ENCODE measurements at places on chromosomes 7 and 10. TPM values are rescaled to one million over a fixed set of nuclear protein-coding genes. Genes with fewer than 3 reads are reported as not detected.

- DNase-seq, result no peak
Measured at GRCh38 chr10:72851509-72851908, 42.0 kb upstream of the OIT3 start.

GRCh38 chr10:33617381-33618080, 283.1 kb upstream of the NRP1 start:
- DNase-seq, result no peak

GRCh38 chr7:10618953-10619352, 354.7 kb upstream of the PHF14 start:
- peak; percentile 16 for DNase-seq

GRCh38 chr7:33845991-33846509, 59.3 kb upstream of the BMPER start:
- no peak for DNase-seq

DNA sequence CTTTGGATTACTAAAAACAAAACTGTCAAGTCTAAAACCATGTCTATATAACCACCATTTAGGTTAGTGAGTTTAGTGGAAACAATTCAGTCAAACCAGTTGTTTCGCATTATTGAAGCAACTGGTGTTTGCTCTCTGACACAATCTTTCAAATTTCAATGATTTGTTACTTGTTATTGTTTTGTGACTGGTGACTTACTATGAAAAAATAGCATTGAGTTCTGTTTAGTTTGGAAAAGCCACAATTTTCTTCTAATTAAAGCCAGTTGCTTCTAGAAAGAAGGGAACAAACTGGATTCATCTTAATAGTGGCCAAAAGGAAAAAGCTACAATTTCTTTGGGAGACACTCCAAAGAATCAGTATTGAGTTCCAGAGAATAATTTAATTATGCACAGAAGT, 30.4 kb downstream of the LAMB4 start:
- no peak for DNase-seq

GRCh38 chr7:155643804-155644177, 670 bp upstream of the RBM33 start:
- DNase-seq, result no peak

GRCh38 chr10:79380125-79380945, 33.1 kb downstream of the PPIF start:
- DNase-seq, result no peak

DNA sequence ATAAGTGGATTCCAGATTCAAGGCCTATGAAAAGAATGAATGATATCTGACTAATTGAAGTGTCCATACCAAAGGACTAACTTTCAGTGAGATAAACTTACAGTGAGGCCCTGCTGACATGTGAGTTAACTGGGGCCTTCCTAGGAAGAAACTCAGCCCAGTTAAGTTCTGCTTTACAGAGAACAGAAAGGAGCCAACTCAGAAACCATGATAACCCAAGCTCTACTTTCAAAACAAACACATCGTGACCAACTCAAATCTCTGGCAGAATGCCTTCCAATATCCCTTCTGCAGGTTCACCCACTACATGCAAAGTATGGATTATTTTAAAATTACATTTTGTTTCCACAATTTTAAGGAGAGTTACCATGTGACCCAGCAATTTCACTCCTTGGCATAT, 75.8 kb upstream of the MRLN start:
- DNase-seq, result no peak

GRCh38 chr10:110423650-110424049, 74.1 kb upstream of the DUSP5 start:
- DNase-seq, result no peak

GRCh38 chr10:128437786-128438345, 311.6 kb upstream of the MKI67 start:
- no peak for DNase-seq

DNA sequence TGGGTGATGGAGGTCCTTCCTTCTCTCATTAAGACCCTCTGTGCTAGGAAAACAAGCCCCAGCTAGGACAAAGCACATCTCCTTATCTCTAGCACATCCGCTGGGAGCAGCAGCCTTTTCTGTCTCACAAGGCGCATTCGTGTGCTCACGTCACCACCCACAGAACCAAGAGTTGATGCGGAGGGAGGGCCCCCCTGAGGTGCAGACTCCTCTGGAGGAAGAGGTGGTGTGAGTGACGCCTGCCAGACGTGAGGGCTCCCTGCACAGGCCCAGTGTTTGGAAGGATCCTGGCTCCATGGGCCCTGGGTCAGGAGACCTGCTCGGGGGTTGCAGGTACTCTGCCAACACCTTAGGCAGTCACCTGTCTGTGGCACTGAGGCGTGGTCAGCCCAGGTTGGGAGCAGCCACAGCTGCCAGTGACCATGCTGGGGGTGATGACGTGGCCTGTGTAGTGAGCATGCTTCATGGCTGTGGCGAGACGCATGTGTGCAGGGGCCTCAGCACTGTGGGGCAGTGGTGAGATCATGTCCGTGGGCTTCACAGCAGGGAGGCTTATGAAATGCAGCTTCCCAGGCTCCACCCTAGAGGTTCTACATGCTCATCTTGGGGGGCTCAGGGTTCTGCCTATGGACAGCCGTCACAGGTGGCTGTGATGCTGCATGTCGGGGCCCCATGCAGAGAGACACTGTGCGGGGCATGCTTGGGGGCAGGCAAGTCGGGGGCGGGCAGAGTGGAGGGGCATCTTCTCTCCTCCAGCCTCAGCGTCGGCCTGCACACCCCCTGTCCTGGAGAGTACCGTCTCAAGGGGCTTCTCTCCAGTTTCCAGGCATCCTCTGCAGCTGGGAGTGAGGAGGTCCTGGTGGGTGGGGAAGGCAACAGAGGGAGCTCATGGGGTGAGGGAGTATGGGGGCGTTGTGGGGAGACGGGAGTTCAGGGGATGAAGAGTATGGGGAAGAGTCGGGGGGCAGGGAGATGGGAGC, 56.2 kb upstream of the DPYSL4 start:
- no peak for DNase-seq

DNA sequence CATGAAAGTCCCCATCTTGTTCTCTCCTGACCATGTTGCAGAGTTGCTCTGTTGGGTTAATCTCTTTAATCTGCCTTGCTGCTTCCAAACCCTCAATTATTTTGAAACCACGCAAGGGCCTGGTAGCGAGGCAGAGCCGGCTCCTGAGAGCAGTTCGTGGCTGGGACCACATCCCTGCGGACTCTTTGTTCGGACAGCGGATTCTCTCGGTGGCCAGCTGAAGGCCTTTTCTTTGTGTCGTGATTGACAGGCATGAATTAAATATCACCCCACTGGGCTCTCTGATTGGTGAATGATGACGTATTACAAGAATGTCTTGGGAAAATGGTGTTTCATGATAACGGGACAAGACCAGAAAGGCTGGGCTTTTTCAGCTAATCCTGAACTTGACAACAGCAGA, 66.9 kb upstream of the ARHGAP21 start:
- DNase-seq, result no peak

DNA sequence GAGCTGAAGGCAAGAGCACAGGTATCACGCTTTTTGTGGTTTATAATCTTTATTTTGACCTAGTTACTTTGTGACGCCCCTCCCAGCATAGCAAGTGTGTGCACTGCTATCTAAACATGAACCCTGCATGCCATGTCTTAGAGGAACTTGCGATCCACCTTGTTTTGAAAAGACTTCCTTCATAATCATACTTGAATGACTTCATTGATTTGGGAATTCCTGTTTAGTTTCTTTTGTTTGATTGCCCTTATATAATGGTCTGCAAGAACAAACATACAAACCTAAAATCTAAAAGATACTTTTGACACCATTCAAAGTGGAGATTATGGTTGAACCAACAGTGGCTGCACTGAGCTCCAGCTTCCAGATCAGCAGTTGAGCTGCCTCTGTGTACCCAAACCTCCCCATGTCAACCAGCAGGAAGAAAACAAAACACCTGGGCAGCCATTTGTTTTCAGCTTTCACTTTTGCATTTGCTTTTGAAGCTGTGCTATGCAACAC, 132.6 kb downstream of the CELF2 start:
- no peak for DNase-seq

DNA sequence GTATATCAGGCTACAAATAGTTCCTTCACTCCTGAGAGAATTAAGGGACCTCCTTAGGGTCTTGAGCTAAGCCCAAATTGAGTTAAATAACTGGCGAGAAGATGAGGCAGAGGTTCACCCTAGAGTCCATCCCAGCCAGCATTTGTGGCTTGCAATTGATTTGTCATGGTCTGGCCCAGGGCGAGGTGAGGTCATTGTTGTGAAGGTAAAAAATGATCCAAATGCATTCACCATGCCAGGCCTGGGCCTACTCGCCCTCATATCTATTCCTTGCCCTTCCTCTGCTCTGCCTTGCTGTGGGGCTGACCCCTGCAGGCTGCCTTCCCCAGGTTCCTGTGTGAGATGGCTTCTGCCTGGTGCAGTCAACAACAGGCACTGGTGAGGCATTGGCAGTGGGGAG, 207.2 kb downstream of the ZNF365 start:
- DNase-seq, result no peak

- DNase-seq, result no peak
Measured at GRCh38 chr10:18576586-18576985, 74.8 kb downstream of the NSUN6 start.

- DNase-seq, result peak; percentile 37
Measured at GRCh38 chr7:34087892-34088891, 182.9 kb downstream of the BMPER start.

GRCh38 chr7:133513608-133514007, 260.7 kb downstream of the EXOC4 start:
- no peak for DNase-seq

GRCh38 chr10:77011874-77012811, 625.5 kb downstream of the KCNMA1 start:
- DNase-seq, result no peak

- no peak for DNase-seq
Measured at GRCh38 chr10:27816320-27816719, 70.7 kb upstream of the MKX start.

GRCh38 chr7:150368096-150368883, at the start of gene REPIN1:
Gene REPIN1, plus strand, starts transcription at chr7:150368822. Its CDS starts 890 bp downstream, at chr7:150369712.
- DNase-seq, result peak; percentile 99

DNA sequence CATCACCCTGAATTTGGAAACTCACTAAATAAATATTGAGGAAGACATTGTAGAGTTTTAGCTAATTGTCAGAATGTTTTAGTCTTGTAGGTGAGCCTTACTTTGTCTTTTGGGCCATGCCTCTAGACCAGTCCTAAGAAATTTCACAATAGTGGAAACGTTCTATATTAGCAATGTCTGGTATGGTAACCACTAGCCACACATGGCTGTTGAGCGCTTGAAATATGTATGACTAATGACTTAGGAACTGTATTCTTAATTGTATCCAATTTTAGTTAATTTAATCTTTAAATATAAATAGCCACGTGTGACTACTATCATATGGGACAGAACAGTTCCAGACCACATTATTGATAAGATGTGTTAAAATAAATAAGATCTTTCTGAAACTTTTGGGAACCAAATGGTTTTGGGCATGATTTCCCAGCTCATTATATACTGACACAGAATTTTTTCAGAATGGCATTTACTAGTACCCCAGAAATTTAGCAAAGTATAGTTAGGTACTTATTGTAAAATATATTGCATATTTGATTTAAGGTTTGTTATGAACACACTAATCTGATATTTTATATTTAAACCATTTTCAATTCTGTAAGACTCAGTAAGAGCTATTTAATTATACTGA, 95.0 kb downstream of the VPS50 start:
- no peak for DNase-seq

- DNase-seq, result no peak
Measured at GRCh38 chr7:22361320-22361719, 4.4 kb upstream of the RAPGEF5 start.

DNA sequence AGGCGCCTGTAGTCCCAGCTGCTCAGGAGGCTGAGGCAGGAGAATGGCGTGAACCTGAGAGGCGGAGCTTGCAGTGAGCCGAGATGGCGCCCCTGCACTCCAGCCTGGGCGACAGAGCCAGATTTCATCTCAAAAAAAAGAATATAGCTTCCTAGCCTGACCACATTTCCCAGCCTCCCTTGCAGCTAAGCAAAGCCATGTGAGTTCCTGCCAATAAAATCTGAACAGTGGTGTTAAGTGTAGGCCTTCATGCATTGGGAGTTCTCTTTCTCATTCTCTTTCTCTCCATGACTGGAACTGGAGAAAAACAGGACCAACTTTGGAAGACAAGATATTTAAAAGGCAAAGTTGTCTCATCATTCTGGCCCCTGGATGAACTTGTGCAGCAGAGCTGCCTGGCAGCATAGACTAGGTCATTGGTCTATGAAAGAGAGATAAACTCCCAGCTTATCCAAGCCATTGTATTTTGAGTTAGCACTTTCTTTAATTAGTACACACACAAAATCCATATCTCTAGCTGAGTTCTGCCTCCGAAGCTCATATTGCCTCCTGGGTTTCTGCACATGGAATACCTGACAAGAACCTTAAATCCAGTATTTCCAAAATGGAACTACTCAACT, 60.8 kb downstream of the TSPAN12 start:
- no peak for DNase-seq

GRCh38 chr10:80471715-80472233, 17.7 kb downstream of the TSPAN14 start:
- no peak for DNase-seq

- DNase-seq, result no peak
Measured at GRCh38 chr10:4902571-4903011, 60.6 kb upstream of the AKR1C1 start.

GRCh38 chr10:11165591-11166543, 148.2 kb downstream of the CELF2 start:
- DNase-seq, result peak; percentile 71

DNA sequence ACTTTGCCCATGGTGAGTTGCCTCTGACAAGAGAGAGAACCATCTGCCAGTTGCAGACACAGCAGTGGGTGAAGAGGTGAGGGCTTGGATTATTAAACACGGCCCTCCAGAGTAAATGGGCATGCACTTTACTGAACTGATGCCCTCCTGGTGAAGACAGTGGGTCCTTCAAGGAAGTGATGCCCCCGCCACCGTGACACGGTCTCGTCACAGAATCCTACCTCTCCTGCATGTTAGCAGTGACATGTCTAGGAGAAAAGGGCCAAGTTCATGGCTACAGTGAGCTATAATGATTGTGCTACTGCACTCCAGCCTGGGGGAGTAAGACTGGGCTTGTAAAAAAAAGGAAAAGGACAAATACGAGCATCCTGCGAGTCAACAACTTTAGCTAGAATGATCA, 2.4 kb downstream of the BNIP3 start:
- no peak for DNase-seq

GRCh38 chr10:13712837-13713581, 126.2 kb downstream of the PRPF18 start:
- DNase-seq, result no peak

DNA sequence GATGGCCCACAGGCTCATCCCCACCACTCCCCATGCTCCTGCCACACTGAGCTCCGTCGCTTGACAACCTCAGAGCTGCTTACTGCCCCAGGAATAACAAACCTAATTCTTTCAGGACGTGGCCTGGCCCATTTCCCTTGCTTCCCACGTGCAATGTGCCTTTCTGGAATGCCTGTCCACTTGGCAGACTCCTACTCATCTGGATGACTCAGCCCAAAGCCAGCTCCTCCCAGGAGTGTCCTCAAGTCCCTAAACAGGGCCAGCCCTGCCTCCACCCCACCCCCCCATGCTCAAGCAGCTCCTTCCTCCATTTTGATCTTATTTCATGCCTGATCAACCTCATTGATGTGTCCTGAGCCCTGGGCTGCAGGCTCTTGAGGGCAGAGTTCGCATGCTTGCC, 164.9 kb upstream of the RNF32 start:
- no peak for DNase-seq

- no peak for DNase-seq
Measured at GRCh38 chr10:70212879-70213278, 20.4 kb downstream of the PPA1 start.

PLXDC2 gene
- polyA plus RNA-seq, result 2.5 TPM

ITIH2 gene
- polyA plus RNA-seq, result not detected

OLAH gene
- not detected for polyA plus RNA-seq

LIPJ gene
- not detected for polyA plus RNA-seq

PKD2L1 gene
- polyA plus RNA-seq, result not detected

PCDH15 gene
- polyA plus RNA-seq, result 0.03 TPM

TMEM140 gene
- 0.10 TPM for polyA plus RNA-seq

PLEKHA8 gene
- 4.9 TPM for polyA plus RNA-seq

BPGM gene
- polyA plus RNA-seq, result 17.4 TPM

Data from SK-N-SH (cell line).